ENCODE measurements at places on chromosomes 6 and 20.

DNA sequence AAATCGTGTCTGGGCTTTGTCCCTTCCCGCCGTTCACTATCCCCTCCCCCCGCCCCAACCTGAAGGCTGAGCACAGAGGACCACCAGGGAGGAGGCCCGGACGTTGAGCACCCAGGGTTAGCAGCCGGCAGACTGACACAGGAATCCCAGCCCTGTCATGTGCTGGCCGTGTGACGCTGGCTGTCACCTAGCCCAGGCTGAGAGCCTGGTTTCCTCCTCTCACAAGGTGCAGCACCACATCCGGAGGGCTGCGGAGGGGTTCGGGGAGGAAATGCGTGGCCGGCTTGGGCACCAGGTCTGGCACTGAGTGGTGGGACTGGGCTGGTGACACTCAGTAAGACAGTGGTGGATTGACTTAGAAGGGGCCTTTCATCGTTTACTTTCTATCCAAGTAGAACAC is 4.6 kb upstream of the LSM14B start:
- DNase-seq = peak; percentile 60

DNA sequence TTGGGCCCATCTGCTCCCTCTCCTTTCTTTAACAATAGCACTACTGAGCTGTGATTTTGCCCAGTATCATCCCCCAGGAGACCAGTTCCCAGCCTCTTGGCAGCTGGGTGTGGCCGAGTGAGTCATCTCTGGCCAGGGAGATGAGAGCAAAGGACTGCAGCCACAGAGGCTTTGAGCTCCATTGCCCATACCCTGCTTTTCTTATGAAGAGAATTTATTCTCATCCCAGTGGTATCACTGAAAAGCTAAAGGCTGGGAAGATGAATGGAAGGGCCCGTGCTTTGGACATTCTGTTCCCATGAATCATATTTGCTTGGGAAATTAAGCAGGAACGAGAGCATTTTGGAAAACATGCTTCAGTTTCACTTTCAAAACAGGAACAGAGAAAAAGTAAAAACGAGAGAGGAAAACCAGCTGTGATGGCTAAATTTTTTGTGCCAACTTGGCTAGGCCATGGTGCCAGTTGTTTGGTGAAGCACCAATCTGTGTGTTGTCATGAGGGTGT is 14.9 kb downstream of the CST3 start:
- no peak for DNase-seq

DNA sequence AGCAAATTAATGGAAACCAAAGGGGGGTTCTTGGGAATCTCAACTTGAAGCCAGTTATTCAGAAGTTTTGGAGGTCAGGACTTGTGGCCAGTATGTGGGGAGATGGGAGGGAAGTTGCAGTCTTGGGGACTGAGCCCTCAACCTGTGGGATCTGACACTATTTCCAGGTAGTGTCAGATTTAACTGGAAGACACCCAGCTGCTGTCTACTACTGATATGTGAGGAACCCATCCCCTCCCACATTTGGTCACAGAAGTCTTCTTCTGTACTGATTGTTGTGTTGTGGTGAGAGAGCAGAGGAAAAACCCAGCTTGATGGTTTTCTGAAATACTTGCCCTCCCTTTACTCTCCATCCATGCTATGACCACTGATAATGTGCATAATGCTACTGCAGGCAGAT is 134.0 kb downstream of the QRSL1 start:
- no peak for DNase-seq

GRCh38 chr20:61728786-61729770 is 336.6 kb downstream of the TAF4 start:
- DNase-seq = no peak

- no peak for DNase-seq
Measured at GRCh38 chr6:80088637-80089036, 17.8 kb upstream of the BCKDHB start.

DNA sequence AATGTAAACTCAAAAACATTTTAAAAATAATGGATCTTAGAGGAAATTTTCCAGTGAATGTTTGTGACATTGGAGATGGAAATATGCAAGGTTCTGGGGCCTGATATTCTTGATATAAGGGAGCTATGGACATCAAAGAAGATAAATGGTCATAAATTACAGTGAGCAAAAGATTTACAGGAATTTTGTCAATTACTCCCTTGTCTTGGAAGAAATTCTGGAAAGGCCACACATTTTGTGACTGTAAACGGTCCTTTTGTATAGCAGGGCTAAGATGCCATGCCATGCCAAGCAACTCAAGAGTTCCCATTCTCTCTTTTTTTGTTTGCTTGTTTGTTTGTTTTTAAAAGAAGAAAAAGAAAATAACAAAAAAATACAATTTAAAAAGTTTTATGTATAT is 1186.2 kb upstream of the CITED2 start:
- no peak for DNase-seq

DNA sequence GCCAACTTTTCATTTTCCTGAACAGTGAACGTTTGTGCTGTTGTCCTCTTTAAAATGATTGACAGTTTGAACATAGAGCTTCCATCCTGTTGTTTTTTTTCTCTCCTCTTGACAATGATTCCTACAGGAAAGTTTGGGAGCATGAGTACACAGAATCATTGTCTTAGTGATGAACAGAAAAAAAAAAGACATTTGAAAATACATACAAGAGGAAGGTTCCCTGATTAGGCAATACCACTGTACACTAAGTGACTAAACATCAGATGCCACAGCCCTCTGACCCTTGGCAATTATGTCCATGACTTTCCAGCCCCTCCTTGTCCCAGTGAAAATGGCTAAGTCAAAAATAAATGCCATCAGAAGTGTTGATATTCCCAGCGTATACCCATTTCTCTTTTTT is 71.5 kb downstream of the RTN4IP1 start:
- no peak for DNase-seq

GRCh38 chr6:118787724-118788423 is 106.1 kb upstream of the ASF1A start:
- DNase-seq = no peak

GRCh38 chr20:36815454-36816091 is 42.0 kb upstream of the DSN1 start:
- no peak for DNase-seq

GRCh38 chr6:162056745-162057144 is 670.8 kb downstream of the PRKN start:
- no peak for DNase-seq

- DNase-seq = no peak
Measured at GRCh38 chr20:47036091-47036870, 141.6 kb downstream of the EYA2 start.

- no peak for DNase-seq
Measured at GRCh38 chr6:150392452-150393220, 23.8 kb downstream of the IYD start.

GRCh38 chr20:61699495-61700374 is 365.9 kb downstream of the TAF4 start:
- DNase-seq = no peak

- no peak for DNase-seq
Measured at GRCh38 chr20:17653835-17654648, 28.0 kb downstream of the RRBP1 start.

- DNase-seq = no peak
Measured at GRCh38 chr6:129188306-129188705, 305.4 kb downstream of the LAMA2 start.

DNA sequence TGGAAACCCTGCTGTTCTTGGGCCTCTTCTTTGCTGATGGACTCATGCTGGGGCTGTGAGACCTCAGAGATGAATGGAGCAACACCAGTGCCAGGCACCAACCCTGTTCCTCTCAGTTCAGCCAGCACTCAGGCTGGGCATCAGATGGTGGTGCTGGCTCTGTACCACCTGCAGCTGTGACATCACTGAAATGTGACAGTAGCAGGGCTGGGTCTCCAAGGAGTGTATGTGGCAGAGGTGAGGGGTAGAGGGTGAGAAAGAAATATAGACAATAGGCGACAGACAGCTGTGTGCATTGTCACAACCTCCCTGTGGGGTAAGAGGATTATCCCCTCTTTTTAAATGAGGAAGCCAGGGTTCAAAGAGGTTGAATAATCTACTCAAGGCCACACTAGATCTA is at the start of gene TP53TG5:
TSS of gene TP53TG5 (minus strand) at position 135 of the 400 bp plus-strand sequence. CDS start at position 46, 89 bp downstream.
- no peak for DNase-seq

- DNase-seq = no peak
Measured at GRCh38 chr6:17688481-17688880, 18.2 kb downstream of the NUP153 start.

GRCh38 chr6:155599561-155599960 is 143.9 kb upstream of the NOX3 start:
- no peak for DNase-seq

DNA sequence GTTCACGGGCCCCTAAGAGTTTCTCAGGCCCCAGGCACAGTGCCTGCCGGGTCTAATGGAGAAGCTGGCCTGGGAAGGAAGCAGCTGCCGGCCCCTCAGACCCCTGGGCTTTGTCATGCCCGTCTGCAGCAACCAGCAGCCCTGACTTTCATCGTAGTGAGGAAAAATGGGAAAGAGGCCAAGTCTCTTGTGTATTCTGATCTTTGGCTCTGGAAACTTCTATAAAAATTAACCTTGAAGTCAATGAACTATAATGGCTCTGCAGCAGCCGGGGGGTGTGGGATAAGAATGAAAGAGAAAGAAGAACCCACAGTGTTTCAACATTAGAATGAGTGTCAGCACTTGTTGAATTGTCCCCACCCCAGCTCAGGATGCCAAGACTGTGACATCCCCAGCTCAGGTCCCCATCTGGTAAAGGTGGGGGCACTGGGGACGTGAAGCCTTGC is 12.9 kb downstream of the TGM2 start:
- DNase-seq = no peak

- DNase-seq = no peak
Measured at GRCh38 chr6:141788096-141788495, 344.6 kb upstream of the GJE1 start.

DNA sequence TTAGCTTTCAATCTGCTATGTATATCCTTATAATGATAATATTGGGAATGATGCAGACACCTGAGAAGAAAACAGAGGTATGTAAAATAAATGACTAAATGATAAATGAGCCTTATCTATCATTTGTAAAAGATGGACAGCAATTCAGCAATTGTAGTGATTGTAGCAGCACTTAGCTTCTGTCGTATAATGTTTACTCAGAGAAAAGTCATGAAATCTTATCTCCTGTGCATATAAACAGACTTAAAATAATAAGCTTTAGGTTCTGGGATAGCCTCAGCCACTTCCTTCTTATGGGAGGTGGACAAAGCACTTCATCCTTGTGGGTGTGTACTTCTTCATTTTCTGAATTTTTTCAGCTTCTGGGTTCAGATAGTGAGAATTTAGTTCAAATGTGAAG is 324.8 kb upstream of the MAP3K7 start:
- no peak for DNase-seq

- no peak for DNase-seq
Measured at GRCh38 chr20:20333866-20334265, 34.0 kb upstream of the INSM1 start.

GRCh38 chr6:134477991-134478635 is 160.2 kb upstream of the SGK1 start:
- no peak for DNase-seq

GRCh38 chr20:46226602-46227001 is 81.7 kb downstream of the CDH22 start:
- DNase-seq = no peak

GRCh38 chr6:87110636-87111035 is 15.7 kb upstream of the CGA start:
- DNase-seq = no peak

DNA sequence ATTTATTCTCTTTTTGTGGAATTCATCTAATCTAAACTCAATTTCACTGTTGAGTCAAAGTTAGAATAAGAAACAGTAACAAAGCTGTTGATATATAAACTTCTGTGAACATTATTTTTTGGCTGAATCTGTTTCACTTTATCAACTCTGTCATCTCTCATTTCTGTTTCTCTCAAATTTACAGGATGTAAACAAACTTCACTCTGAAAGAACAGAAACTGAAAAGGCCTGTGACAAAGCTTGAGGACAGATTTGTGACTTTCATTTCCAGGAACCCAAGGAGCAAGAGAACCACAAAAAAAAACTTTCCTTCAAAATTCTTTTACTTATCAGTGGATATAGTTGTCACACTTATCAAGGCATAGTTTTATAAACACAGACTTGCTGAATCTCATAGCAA is 447.9 kb upstream of the OPRM1 start:
- DNase-seq = no peak
